ENCODE measurements at places on chromosomes 12 and 14.

DNA sequence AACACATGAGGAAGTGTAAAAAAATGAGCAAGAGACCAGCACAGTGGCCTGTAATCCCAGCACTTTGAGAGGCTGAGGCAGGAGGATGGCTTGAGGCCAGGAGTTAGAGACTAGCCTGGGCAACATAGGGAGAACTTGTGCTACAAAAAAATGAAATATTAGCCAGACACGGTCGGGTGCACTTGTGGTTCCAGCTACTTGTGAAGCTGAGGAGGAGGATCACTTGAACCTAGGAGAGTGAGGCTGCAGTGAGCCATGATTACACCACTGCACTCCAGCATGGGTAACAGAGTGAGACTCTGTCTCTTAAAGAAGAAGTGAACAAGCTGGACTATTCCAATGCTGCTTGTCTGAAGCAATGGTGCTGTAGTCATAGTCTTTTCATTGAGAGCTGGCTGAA is 36.3 kb upstream of the MAP3K9 start:
- DNase-seq, result no peak

GRCh38 chr12:105166736-105167135 is 59.2 kb downstream of the WASHC4 start:
- DNase-seq, result no peak

DNA sequence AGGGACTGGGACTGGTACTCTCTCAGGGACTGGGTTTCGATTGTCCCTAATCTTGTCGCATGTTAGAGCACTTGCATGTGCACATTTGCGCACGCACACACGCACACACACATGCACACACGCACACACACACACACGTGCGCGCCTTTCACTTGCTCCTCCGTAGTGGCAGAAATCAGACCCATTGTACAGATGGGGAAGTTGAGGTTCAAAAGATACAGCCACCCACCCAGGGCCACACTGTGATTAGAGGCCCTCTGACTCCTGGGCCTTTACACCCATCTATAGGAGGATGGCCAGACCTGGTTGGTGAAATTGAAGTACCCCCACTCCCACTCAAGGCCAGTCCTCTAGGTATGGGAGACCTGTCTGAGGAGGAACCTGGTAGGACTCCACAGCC is 167.8 kb upstream of the LHX5 start:
- no peak for DNase-seq

DNA sequence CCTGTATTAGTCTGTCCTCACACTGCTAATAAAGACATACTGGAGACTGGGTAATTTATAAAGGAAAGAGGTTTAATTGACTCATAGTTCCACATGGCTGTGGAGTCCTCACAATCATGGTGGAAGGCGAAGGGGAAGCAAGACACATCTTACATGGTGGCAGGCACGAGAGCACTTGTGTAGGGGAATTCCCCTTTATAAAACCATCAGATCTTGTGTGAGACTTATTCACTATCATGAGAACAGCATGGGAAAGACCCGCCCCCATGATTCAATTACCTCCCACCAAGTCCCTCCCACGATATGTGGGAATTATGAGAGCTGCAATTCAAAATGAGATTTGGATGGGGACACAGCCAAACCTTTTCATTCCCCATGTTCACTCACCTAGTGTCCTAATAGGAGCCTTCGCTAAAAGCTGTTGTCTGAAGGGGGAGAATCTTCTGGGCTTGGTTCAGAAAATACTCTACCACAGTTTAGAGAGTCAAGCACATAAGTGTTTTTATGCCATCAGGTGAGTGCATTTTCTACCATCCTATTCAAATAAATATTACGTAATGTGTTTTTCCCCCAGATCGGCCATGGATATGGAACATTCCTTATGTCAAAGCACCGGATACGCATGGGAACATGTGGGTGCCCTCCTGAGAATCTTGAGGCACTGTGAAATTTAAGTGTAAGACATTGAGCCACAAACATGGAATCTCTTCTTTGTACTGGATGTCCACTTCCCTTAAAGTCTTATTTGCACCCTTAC is 19.1 kb upstream of the KCNK13 start:
- no peak for DNase-seq

DNA sequence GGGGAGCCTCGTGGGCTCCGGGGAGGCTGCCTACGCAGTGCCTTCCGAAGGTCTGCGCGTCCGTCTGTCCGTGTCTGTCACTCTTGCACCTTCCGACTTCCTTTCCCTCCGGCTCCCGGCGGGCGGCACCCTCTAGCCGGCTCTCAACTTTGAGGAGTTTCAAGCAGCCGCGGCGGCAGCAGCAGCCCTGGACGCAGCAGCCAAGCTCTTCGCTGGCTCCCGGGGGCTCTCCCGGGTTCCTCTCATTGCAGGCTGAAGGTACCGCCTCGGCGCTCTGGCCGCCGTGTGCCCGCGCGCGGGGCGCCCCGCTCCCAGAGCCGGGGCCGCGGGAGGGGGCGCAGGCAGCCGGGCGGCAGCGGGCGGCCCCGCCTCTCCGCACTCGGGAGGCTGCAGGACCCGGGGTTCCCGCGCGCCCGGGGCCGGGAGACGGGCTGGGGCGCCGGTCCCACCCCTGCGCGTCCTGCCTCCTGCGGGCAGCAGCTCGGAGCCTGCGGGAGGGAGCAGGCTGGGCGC is at the start of the genes AMIGO2 and PCED1B:
TSS of gene AMIGO2 (minus strand) at position 492 of the 513 bp plus-strand sequence. CDS start 957 bp downstream, outside the sequence.
TSS of gene PCED1B (plus strand) at position 154 of the 513 bp plus-strand sequence. CDS start 155,443 bp downstream, outside the sequence.
- peak; percentile 35 for DNase-seq

- no peak for DNase-seq
These were observed 44.6 kb downstream of the DDHD1 start for GRCh38 chr14:53108292-53109104.

- DNase-seq, result no peak
These were observed 1.1 kb downstream of the TPI1 start for GRCh38 chr12:6868211-6869048.

DNA sequence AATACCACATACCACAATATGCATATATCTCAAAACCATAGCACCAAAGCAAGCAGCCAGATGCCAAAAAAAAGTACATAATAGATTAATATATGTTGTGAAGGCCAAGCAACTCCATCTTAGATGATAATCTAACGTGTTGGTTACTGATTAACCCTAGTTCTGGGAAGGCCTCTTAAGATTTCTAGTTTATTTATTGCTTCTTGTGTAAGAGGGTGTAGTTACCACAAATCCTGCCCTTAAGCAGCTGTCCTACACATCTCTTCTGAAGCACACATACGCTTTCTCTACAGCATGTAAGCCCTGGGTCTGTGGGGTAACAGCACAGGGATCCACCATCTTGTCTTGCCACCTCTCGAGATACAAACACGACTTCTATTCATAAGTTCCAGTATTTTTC is 236.8 kb upstream of the AVPR1A start:
- DNase-seq, result no peak

DNA sequence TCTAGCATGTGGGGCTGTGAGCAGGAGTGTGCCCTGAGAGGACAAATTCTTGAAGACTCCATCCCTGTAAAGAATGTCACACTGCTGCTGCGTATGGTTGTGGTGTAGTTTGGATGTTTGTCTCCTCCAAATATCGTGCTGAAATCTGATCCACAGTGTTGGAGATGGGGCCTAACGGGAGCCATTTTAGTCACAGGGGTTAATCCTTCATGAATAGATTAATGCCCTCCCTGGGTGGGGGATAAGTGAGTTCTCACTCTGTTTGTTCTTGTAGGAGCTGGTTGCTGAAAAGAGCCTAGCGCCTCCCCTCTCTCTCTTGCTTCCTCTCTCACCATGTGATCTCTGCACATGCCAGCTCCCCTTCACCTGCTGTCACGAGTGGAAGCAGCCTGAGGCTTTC is 94.5 kb upstream of the VASH1 start:
- DNase-seq, result no peak

DNA sequence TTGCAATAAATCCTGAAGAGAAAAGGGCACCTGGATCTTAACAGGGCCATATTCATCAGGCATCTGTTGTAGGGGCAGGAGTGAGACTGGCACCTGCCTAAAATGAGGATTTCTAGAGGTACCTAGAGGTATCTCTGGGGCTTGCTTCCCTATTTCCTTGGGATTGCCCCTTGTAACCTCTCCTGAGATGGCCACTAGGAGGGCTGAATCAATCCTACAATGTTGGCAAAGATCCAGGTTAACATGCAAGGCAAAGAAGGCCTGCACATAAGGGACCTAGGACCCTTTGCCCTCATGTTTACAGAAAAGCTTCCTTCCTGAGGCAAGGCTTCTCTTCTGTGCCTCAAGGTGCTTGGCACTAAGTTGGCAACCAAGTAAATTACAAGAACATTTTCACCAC is 25.8 kb upstream of the CLEC4E start:
- DNase-seq, result no peak

- no peak for DNase-seq
These were observed 253.4 kb downstream of the PAX9 start for GRCh38 chr14:36915081-36915480.

GRCh38 chr12:111975161-111975931 is 37.6 kb downstream of the TMEM116 start:
- no peak for DNase-seq

- no peak for DNase-seq
These were observed 163.4 kb downstream of the KICS2 start for GRCh38 chr12:64058541-64059265.

GRCh38 chr12:121423682-121424623 is 24.0 kb downstream of the RNF34 start:
- no peak for DNase-seq

GRCh38 chr14:34911209-34912150 is 36.3 kb upstream of the BAZ1A start:
- no peak for DNase-seq

GRCh38 chr12:87365423-87365822 is 663.8 kb downstream of the C12orf50 start:
- no peak for DNase-seq

DNA sequence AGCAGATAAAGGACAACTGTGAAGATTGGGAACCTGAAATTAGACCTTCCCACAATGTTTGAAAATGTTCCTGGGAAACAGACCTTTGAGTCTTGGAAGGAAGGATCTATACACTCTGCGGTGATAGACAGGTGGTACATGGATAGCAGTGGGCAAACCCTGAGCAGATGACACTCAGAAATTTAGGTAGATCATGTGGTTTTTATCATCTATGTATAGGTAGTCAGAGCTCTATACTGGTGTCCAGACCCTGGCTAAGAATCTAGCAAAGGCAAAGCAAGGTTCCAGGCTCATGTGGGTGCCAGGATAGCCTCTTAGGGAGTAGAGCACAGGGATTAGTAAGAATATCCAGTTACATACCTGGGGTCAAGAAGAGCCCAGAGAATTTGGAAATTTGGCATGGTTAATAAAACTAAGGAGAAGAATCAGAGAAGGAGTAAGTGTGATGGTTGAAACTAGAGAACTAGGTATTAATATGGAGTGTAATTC is 331.2 kb upstream of the FBXO33 start:
- DNase-seq, result no peak

DNA sequence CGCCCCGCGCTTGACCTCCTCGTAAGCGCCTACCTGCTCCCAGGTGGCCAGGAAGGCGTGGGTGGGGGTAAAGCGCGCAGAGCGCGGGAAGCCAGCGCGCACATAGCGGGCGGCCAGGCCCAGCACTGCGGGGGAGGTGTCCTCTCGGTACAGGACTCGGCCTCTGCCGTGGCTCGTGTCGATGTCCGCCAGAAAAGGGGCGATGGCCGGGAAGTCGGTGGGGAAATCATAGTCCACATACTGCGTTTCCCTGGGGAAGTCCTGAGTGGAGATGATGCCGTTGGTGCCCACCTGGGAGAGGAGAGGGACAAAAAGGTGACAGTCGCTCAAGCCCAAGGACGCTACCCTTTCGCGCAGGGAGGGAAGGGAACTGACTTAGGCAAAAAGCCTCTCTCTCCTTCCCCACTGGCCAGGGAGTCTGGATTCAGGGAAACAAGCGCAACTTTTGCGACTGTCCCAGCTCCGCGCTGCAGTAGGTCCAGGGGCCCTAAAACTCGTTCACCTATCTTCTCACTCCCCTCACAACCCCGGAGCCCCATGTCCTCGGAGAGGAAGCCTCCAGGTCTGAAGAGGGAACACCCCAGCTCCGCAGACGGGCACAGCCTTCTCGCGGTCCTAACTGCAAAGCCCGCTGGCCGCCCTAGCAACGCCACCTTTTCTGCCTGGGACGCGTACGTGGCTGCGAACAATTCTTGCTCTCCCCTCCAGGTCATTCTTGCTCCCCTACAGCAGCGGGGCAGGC is 815 bp downstream of the NID2 start:
- no peak for DNase-seq

DNA sequence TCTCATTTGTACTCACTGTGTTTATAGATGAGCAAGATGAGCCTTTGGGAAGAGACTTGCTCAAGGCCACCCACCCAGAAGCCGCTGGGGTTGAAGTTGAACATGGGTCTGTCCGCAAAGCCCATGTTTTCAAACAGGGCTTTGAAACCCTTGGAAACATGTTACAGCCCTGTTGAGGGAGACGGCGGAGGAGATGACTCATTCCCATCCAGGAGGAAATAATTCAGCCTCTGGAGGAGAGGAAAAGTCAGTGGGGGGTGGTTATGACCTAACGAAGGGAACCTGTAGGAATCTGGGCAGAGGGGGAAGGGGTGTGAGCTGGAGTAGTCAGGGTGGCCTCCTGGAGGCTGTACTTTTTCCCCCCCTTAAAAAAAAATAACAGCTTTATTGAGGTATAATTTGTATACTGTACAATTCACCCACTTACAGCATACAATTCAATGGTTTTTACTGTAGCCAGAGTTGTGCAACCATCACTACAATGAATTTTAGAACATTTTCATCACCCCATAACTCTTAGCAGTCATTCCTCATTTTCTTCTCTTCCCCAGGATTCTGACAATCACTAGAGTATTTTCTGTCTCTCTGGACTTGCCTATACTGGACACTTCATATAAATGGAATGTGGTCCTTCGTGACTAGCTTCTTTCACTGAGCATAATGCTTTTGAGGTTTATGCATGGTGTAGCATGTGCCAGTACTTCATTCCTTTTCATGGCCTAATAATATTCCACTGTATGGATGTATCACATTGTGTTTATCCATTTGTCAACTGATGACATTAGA is 1.9 kb upstream of the RIN3 start:
- no peak for DNase-seq

GRCh38 chr12:47419497-47419896 is 286.3 kb downstream of the RPAP3 start:
- no peak for DNase-seq

GRCh38 chr14:76810953-76811400 is 1.7 kb downstream of the ANGEL1 start:
- no peak for DNase-seq

DNA sequence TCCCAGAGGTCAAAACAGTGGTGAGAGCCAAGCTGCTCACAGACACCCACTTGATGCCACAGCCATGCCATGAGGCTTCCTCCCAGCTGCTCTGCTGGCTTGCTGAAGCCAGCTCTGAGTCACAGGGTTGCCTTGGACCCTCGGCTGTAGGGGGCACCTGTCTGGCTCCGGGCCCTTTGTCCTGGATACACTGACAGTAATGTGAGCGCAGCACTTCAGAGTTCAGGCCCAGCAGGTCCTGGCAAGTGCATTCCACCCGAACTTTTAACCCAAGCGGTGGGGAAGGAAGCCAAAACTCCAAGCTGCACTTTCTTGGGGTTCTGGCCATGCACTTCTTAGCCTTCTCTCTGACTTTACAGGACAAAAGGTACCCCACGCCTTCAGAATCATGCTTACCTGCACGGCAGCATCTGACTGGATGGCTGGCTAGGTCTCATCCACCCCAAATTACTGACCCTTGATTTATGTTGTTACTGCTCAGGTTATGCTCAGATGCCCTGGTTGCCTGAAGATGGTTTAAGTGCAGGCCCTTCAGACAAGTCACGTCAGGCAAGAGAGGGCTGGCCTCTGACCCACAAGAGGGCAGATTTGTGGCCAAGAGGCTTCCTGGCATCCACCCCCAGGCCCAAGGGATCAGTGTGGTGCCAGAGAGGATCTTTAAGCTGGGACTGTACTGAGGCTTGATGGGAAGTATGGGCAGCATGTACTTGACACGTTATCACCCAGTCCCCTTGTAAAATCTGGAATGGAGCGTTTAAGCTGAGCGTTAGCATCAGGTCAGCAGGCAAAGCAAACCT is 24.8 kb downstream of the SLC25A29 start:
- no peak for DNase-seq

All from T-helper 9 cell (primary cell).